Peyer's patch (tissue), 4 donors: ENCODE measurements at places on chromosomes 2 and 18. TPM values are rescaled to one million over a fixed set of nuclear protein-coding genes. Genes with fewer than 3 reads are reported as not detected.

The CABYR gene
- not detected for total RNA-seq

The FSIP2 gene
- total RNA-seq, result 1.7 TPM

The NMUR1 gene
- total RNA-seq, result not detected

The TMEM17 gene
- total RNA-seq, result 0.67 TPM

The IL36B gene
- not detected for total RNA-seq

The CELF4 gene
- 0.35 TPM for total RNA-seq

The STEAP3 gene
- 23.9 TPM for total RNA-seq

The CPO gene
- 234 TPM for total RNA-seq

DNA sequence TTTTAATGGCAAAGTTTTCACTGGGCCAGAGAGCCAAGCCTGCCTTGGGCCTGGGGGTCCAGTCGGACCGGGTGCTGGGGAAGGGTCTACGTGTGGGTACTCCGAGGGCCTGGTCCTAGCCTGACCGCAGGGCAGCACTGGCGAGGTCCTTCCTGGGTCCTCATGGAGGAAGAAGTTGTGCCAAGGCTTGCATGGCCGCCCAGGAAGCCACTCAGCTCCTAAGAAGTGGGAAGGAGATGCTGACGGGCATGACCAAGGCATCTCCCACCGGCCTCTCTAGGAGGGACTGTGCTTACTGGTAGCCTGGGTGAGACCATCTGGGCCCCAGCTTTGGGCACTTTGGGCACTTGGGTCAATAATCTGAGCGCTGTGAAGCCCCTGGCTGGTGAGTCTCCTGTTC, 22.6 kb downstream of the CIB4 start:
- H3K4me1 ChIP-seq, result no peaks in the 10 kb centered on the region
- H3K36me3 ChIP-seq, result no peaks in the 10 kb centered on the region
- no peak for DNase-seq
- H3K4me3 ChIP-seq, result no peak overlapping the region
- no peak overlapping the region for H3K27ac ChIP-seq

DNA sequence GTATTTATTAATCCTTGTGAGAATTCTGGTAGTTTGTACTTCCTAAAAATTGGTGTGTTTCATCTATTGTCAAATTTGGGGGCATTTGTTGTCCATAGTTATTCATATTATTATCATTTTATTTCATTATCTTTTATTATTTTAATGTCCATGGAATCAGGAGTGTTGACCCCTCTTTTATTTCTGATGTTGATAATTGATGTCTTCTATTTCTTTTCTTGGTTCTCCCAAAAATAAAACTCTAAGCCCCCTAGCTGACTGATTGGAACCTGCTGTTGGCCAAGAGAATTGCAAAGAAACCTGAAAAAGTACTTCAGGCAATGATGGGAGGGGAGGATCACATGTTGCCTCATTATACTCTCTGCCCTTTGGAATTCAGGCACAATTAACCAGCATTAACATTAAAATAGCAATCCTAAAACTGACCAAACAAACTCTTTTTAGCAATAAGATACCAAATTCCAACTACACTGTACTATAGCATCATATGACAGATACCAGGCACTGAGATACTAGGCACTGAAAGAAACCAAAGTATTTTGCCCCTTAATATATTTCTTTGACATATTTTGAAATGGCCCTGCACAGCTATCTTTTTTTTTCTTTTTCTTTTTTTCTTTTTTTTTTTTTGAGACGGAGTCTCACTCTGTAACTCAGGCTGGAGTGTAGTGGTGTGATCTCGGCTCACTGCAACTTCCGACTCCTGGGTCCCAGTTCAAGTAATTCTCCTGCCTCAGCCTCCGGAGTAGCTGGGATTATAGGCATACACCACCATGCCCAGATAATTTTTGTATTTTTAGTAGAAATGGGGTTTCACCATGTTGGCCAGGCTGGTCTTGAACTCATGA, 1097.2 kb upstream of the CNTNAP5 start:
- no peaks in the 10 kb centered on the region for H3K36me3 ChIP-seq
- H3K27me3 ChIP-seq, result no peaks in the 10 kb centered on the region
- no peak overlapping the region for H3K27ac ChIP-seq
- H3K4me3 ChIP-seq, result no peak overlapping the region
- DNase-seq, result no peak

DNA sequence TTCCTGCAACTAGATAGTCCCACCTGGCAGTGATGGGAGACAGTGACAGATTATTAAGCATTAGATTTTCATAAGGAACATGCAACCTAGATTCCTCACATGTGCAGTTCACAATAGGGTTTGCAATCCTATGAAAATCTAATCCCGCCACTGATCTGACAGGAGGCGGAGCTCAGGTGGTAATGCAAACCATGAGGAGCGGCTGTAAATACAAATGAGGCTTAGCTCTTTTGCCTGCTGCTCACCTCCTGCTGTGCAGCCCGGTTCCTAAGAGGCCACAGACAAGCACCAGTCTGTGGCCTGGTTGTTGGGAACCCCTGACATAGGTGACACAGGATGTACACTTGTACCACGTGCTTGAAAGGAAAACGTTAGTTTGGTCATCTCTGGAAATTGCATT, 41.6 kb downstream of the CDH19 start:
- no peak overlapping the region for H3K27ac ChIP-seq
- no peak for DNase-seq
- H3K4me1 ChIP-seq, result no peaks in the 10 kb centered on the region

DNA sequence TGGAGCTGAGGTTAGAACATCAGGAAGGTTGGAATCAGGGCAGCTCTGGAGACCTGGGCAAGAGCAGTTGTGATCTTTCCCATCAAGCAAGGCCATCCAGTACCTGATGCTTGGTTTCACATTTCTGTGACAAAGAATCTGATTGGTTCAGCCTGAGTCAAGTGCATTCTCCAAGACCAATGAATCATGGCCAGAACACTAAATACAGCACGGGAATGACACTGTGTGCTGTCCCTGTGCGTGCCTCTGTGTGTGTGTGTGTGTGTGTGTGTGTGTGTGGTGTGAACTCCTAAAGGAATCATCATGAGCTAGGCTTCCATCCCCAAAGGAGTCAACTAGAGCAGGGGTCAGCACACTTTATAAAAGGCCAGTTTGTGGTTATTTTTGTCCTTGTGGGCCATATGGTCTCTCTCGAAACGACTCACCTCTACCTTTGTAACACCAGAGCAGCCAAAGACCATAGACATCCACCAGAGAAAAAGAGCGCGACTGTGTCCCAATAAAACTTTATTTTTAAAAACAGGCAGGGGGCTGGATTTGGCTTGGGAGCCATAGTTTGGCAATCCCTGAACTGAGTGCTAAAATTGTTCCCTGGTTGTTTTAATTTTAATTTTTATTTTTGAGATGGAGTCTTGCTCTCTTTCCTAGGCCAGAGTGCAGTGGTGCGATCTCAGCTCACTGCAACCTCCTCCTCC, 99.7 kb downstream of the INHBB start:
- no peaks in the 10 kb centered on the region for H3K36me3 ChIP-seq
- no peak overlapping the region for H3K27ac ChIP-seq
- no peak for DNase-seq
- H3K4me3 ChIP-seq, result no peak overlapping the region
- no peaks in the 10 kb centered on the region for H3K4me1 ChIP-seq

DNA sequence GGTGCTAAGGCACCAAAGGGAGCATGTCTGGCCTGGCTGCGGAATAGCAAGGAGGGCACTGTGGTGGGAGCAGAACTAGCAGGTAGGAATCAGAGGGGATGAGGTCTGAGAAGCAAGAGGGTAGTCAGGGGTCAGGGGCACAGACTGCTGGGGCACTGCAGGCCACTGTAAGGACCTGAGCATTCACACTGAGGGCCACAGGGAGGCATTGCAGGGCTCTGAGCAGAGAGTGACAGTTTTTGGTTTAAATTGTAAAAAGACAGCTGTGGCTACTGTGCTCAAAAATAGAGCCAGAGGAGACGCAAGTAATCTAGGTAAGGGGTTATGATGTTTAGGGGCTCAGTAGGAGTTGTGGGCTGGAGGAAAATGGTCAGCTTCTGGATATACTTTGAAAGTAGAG, 41.5 kb downstream of the ARHGAP25 start:
- no peaks in the 10 kb centered on the region for H3K4me1 ChIP-seq
- peak overlapping the region; percentile 94 for H3K27ac ChIP-seq
- no peaks in the 10 kb centered on the region for H3K27me3 ChIP-seq
- peak overlapping the region; percentile 61 for H3K4me3 ChIP-seq

GRCh38 chr2:55235724-55236538, 3.4 kb downstream of the RPS27A start:
- no peak overlapping the region for H3K27ac ChIP-seq
- peaks cover 13% of the 10 kb centered on the region for H3K4me1 ChIP-seq
- DNase-seq, result no peak
- H3K36me3 ChIP-seq, result no peaks in the 10 kb centered on the region
- no peak overlapping the region for H3K4me3 ChIP-seq

DNA sequence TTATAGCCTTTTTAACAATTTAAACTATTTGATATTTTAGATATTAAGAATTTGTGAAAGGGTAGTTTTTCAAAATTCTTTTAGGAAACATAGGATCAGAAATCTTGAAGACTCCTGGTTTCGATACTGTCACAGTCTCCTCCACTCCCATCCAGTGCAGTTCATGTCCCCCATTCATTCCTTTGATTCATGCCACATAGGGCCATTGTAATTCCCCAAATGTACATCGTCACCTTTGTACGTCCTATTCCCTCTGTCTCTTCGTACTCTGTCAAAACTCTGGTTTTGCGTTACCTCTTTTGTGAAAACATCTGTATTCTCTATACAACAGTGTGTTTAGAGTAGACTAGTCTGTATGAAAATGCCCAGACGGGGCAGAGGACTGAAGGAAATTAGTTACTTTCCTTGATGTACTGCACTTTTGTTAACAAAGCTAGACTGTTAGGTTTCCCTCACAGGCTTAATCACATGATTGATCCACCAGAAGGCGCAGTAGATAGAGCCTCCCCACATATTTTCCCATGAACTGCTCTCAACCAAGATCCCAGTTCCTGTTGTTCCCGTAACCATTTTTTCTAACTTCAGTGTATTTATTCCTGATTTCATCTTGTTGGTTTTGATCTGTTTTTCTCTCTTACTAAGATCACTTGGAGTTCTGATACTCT, 2.5 kb downstream of the MRPL35 start:
- H3K36me3 ChIP-seq, result no peaks in the 10 kb centered on the region
- H3K4me1 ChIP-seq, result no peaks in the 10 kb centered on the region
- DNase-seq, result no peak
- no peak overlapping the region for H3K4me3 ChIP-seq
- no peak overlapping the region for H3K27ac ChIP-seq
- H3K27me3 ChIP-seq, result no peaks in the 10 kb centered on the region

GRCh38 chr2:188494906-188495305, 203.2 kb downstream of the GULP1 start:
- H3K36me3 ChIP-seq, result no peaks in the 10 kb centered on the region
- H3K27me3 ChIP-seq, result no peaks in the 10 kb centered on the region
- no peak overlapping the region for H3K27ac ChIP-seq

DNA sequence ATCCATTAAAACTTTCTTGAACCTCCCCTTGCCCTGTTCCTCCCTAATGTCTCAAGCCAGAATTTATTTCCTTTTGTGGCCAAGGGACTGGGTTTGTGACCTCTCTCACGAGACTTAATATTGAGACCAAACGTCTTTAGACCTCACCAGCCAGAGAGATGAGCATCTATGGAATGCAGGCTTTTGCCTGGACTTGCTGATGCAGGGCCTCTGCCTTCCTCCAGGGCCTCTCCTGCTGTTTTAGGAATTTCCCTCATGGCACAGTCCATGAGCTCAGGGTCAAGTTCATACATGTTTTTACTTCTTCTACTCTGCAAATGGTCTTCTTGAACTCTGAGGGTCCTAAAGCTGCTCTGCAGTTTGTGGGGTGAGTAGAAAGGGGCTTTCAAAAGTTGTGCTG, 22.3 kb downstream of the IL1B start:
- H3K4me1 ChIP-seq, result peaks cover 5% of the 10 kb centered on the region
- DNase-seq, result no peak
- H3K27me3 ChIP-seq, result no peaks in the 10 kb centered on the region
- no peaks in the 10 kb centered on the region for H3K36me3 ChIP-seq
- H3K27ac ChIP-seq, result no peak overlapping the region
- no peak overlapping the region for H3K4me3 ChIP-seq

DNA sequence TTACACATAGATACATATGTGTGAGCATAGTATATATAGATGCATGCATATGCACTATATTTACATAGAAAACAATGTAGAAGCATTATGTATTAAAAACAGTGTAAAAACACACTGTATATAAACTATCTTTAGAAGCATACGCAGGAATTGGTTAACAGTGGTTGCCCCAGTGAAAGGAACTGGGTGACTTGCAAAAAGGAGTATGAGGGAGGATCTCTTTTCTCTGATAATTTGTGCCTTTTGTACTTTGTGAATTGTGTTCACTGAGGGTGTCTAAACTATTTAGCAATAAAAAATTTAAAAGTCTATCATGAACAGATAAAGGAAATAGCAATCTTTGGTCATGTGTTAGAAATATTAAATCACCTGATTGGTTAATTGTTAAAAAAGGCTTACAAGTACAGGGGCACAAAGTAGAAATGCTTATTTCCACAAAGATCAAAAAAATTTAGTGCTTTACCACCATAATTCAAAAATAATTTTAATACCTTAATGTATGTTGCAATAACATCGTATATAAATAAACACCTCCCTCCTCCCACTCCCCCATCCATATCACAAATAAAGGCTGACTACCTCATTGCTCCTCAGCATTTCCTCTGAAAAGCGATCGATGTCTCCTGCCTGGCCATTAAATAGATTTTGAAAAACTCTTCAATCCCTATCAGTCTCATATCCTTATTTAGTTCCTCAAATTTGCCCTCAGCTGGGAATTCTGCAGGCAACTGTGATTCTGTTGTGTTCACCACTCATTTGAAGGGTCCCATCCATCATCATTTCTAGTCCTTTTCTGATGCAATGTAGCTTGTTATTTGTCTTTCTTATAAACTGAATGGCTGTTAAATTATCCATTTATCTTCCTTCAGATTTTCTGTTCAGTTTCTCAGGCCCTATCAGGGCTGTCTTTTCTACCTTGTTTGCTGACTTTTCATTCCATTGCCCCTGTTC, 257.3 kb downstream of the AGPS start:
- DNase-seq, result no peak
- H3K27ac ChIP-seq, result no peak overlapping the region
- no peaks in the 10 kb centered on the region for H3K4me1 ChIP-seq

GRCh38 chr2:100321179-100321865, 979 bp downstream of the LONRF2 start:
- H3K4me1 ChIP-seq, result peaks cover 10% of the 10 kb centered on the region
- H3K27ac ChIP-seq, result peak overlapping the region; percentile 20
- peak overlapping the region; percentile 48 for H3K4me3 ChIP-seq
- no peak for DNase-seq
- no peaks in the 10 kb centered on the region for H3K27me3 ChIP-seq

GRCh38 chr2:172782506-172783164, 47.0 kb downstream of the RAPGEF4 start:
- H3K27ac ChIP-seq, result no peak overlapping the region
- H3K4me3 ChIP-seq, result no peak overlapping the region
- no peaks in the 10 kb centered on the region for H3K4me1 ChIP-seq
- no peaks in the 10 kb centered on the region for H3K27me3 ChIP-seq
- DNase-seq, result no peak

DNA sequence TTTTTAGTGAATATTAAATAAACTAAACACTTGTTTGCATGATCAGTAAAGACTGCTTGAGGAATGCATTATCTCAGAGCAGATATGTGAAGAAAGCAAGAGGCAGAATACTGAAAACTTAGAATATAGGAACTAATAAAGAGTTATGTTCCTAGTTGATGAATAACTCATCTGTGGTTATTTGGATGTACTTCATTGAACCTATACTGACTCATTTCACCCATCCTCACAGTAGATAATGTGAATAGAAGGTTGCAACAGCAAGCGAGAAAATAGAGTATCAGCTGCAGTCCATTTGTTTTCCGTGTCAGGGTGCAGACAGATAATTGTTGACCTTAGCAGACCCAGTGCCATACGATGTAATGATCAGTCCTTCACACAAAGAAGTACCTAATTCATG, 945.7 kb upstream of the LRRTM1 start:
- H3K36me3 ChIP-seq, result no peaks in the 10 kb centered on the region
- no peak for DNase-seq
- H3K4me3 ChIP-seq, result no peak overlapping the region
- H3K27me3 ChIP-seq, result no peaks in the 10 kb centered on the region
- no peaks in the 10 kb centered on the region for H3K4me1 ChIP-seq
